ENCODE measurements at places on chromosomes 6 and 20.

GRCh38 chr6:147506704-147507114, 1.8 kb upstream of the SAMD5 start:
- DNase-seq: peak; percentile 73

DNA sequence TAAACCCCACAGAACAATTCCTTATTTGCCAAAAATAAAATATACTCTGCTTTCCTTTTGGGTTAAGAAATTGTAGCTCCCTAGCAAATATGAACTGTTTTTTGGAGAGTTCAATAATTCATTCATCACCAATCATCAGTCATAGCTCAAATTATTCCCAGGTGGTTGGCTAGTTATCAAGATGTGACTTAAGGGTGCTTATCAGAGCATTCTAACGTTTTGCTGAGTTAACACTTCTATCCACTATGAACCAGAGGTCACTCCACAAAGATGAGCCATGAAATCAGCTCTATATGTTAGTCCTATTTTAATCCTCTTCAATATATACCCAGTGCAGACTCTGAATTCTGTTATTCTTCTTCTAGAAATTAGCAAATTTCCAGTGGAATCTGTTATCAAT, 379.1 kb downstream of the TENT5A start:
- no peak for DNase-seq

GRCh38 chr20:38806855-38807655, 1.6 kb downstream of the PPP1R16B start:
- peak; percentile 12 for DNase-seq

DNA sequence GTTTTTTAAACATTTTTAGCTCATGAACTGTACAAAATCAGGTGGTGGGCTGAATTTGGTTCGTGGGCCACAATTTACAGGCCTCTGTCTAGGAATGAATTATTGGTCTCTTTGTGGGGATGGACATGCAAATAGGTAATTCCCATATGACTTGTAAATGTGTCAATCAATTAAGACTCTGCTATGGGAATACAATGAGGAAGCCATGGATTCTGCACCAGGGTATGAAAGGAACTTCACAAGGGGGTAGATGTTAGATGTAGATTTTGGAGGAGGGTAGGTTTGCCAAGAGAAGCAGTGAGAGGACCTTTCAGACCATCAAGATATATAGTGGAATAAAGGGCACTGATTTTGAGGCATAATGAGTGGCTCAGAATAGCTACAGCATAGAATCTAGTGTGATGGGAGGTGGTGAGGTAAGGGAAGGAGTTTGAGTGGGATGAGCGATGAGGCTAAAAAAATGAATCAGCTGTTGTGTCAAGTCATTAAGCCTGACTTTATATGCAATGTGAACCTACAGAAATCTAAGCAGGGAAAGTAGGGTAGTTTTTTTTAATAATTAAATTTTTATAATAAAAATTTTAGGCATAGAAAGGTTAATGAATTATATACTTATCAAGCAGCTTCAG, 32.6 kb upstream of the RNF182 start:
- DNase-seq: no peak

GRCh38 chr6:23282252-23283021, 713.1 kb downstream of the HDGFL1 start:
- DNase-seq: no peak

GRCh38 chr20:48262466-48262865, 477.2 kb upstream of the SULF2 start:
- DNase-seq: no peak

DNA sequence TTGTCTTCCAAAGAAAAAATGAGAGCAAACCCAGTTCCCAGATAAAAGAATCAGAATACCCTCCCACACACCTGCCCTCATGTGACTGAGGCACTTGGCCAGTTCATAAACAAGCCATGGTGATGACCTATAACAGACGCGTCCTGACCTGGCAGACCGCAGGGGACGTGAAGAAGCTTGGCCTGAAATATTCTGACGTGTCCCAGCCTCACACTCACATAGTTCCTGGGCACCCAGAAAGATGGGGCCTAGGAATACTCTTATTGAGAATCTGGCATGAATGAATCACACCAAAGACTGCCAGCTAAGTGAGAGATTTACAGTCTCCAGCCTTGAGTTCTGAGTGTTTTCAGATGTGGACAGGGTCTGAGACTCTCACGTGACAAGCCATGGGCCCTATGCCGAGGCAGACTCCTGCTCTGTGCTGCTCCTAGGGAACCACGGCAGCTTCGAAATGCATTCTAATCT, 17.2 kb upstream of the MAP3K4 start:
- peak; percentile 80 for DNase-seq

DNA sequence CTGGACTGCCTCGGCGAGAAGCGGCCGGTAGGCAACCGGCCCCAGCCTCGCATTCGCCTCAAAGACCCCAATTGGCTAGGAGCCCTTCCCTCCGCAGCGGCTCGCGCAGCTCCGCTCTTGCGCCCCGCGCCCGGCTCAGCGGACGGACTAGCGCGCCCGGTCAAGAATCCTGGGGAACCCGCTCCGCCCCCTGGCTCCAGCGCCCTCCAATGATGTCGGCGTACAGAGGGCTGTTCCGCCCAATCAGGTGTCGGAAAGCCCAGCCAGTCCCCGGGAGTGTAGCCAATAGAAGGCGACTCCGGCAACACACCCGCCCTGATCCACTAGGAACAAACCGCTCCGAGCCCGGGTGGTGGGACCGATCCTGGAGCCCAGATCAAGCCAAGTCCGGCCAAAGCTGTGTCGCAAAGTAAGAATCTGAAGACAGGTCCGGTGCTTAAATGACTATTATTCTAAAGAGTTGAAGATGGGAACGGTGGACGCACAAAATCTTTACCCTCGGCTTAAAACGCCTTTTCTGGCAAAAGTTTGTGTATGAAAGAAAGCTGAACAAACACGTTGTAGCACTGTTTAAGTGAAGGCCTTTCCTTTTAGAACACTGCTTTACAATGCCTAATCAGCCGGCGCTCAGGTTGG, 132.2 kb downstream of the OGFRL1 start:
- peak; percentile 97 for DNase-seq

- DNase-seq: peak; percentile 71
Measured at GRCh38 chr6:54846243-54846856, at the start of gene FAM83B. FAM83B (plus strand) TSS chr6:54846771; CDS start chr6:54870247, 23,476 bp downstream.

DNA sequence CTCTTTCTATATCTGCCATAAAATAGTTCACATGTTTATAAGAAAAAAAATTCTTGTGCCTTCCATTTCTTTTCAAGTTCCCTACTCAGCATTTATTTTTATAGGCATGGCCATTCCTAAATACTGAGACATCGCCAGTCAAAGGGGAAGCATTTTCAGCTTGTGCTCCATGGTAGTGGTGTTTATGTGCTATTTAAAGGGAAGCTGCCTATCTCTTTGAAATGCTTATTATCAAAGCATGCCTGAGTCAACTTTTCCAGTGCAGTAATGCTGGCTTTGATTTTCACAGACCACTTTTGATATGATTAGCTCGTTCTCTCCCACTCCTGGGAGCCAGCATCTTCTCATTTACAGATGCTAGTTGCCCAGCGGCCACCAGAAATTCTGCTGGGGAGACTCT, 124.1 kb upstream of the RIN2 start:
- no peak for DNase-seq
